Pancreas (tissue), 10 donors: ENCODE measurements at places on chromosomes 3 and 15. TPM values are rescaled to one million over a fixed set of nuclear protein-coding genes. Genes with fewer than 3 reads are reported as not detected.

The CEP152 gene
- 1.3 TPM for polyA plus RNA-seq

The NR2E3 gene
- 0.80 TPM for polyA plus RNA-seq

The CFAP100 gene
- not detected for polyA plus RNA-seq

The RTP1 gene
- polyA plus RNA-seq: not detected

DNA sequence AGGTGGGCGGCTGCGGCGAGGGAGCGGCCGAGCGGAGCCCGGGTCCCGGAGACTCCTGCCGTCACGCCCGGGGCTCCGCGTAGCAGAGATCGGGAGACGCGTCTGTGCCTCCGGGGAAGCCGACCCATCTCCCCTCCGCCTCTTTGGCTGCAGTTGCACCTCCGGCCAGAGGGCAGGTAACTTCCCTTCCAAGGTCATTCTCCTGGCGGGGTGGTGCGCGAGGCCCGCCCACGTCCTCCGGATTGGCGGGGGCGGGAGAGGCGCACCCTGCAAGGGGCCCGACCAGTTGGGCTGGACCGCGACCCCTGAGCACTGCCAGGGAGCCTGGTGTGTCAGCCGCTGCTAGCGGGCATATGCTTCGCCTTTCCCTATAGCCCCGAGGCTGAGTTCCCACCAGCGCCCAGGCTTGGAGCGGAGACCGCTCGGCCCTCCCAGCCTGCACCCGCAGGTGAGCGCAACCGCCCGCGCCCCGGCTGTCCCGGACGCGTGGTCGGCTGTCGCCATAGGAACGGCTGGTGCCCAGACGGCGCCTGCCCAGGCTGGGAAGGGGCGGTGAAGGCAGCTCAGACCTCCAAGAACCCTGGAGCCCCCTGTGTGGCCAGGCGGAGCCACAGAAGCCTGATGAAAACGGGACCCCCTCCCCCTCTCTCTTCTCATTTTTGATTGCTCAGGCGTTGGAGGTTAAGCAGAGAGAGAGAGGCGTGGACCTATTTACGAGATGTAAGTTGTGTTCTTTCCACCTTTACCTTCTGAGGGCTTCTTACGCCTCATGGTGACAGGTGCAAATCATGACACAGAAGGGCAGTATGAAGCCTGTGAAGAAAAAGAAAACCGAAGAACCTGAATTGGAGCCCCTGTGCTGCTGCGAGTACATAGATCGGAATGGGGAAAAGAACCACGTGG lies 453 bp downstream of the ZDHHC23 start:
- DNase-seq: peak; percentile 87

DNA sequence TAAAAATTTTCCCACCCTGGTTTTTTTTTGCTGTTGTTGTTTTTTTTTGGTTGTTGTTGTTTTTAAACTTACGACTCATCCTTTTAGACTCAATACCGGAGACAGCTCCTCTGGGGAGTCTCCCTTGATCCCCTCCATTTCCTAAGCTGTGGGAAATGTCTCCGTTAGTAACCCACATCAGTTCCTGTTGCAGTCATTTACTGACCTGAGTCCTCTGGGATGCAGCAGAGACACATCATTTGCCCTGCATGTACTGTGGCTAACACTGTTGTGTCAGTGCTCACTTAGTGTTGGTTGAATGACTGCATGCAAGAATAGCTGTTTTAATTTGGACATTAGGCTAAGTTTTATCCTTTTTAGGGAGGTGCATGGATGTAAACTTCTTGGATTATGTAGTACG lies 83.8 kb downstream of the MBNL1 start:
- no peak for DNase-seq

GRCh38 chr15:80507131-80507530 lies 102.9 kb downstream of the ARNT2 start:
- DNase-seq: no peak

DNA sequence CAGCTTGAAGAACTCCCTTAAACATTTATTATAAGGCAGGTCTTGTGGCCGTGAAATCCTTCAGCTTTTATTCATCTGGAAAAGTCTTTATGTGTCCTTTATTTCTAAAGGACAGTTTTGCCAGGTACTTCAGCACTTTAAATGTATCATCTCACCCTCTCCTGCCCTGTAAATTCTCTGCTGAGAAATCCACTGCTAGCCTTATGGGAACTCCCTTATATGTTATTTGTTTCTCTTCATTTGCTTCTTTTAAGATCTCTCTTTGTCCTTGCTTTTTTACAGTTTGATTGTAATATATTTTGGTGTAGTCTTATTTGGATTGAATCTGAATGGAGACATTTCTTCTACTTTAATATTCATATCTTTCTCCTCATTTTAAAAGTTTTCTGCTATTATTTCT lies 86.7 kb upstream of the RBMS3 start:
- no peak for DNase-seq

- DNase-seq: no peak
Observed at GRCh38 chr15:95591886-95592285, 738.6 kb upstream of the NR2F2 start.
